ENCODE measurements at places on chromosomes 6 and 20.

DNA sequence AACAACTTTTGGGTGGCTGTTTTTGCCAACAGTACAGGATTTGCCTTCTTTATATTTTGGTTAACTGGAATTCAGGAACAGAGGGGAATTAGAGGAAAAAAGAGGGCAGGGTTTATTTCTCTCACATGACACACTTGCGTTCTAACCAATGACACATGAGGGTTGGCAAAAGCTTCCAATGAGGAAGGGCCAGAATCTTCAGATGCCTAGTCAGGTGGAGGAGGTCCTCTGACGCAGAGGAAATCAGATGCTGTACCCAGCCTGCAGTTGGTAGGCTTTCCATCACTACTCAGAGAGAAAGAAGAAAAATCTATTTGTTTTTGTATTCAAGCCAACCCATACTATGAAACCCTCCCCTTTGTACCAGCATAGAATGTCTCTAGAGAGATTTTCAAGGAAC is 20.8 kb downstream of the TM9SF4 start:
- ATAC-seq = no peak

- ATAC-seq = peak; percentile 76
Observed at GRCh38 chr6:27502508-27503435, 29.9 kb upstream of the ZNF184 start.

- ATAC-seq = no peak
Observed at GRCh38 chr6:75751443-75751842, 2.4 kb downstream of the MYO6 start.

DNA sequence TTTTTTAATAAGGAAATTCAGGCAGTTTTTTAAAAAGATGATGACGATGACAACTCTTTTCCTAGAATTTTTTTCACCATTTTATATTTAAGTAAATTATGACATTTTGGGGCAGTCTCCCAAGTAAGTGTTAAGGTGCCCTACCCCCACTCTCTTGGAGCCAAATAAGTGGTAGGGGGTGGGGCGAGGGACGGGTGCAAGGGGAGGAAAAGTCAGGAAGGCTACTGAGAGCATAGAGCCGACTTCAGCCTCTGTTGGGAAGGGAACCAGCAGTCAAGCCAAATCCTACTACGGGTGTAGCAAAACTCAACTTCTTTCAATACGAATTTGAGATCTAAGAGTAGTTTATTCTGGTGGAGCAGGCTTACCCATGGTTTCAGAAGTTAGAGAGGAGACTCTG is 54.4 kb downstream of the KIZ start:
- ATAC-seq = no peak

GRCh38 chr6:144878577-144878976 is 593.4 kb downstream of the UTRN start:
- ATAC-seq = no peak

DNA sequence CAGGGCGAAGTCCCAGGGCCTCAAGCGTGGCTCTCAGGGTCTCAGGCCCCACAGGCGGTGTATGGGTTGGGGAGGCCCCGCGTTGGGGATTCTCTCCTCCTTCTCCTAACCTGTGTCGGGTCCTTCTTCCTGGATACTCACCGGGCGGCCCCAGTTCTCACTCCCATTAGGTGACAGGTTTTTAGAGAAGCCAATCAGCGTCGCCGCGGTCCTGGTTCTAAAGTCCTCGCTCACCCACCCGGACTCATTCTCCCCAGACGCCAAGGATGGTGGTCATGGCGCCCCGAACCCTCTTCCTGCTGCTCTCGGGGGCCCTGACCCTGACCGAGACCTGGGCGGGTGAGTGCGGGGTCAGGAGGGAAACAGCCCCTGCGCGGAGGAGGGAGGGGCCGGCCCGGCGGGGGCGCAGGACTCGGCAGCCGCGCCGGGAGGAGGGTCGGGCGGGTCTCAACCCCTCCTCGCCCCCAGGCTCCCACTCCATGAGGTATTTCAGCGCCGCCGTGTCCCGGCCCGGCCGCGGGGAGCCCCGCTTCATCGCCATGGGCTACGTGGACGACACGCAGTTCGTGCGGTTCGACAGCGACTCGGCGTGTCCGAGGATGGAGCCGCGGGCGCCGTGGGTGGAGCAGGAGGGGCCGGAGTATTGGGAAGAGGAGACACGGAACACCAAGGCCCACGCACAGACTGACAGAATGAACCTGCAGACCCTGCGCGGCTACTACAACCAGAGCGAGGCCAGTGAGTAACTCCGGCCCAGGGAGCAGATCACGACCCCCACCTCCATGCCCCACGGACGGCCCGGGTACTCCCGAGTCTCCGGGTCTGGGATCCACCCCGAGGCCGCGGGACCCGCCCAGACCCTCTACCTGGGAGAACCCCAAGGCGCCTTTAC is at the start of gene HLA-G:
HLA-G (plus strand) TSS at position 247 of the 892 bp plus-strand sequence; CDS start at position 267, 20 bp downstream.
- no peak for ATAC-seq

DNA sequence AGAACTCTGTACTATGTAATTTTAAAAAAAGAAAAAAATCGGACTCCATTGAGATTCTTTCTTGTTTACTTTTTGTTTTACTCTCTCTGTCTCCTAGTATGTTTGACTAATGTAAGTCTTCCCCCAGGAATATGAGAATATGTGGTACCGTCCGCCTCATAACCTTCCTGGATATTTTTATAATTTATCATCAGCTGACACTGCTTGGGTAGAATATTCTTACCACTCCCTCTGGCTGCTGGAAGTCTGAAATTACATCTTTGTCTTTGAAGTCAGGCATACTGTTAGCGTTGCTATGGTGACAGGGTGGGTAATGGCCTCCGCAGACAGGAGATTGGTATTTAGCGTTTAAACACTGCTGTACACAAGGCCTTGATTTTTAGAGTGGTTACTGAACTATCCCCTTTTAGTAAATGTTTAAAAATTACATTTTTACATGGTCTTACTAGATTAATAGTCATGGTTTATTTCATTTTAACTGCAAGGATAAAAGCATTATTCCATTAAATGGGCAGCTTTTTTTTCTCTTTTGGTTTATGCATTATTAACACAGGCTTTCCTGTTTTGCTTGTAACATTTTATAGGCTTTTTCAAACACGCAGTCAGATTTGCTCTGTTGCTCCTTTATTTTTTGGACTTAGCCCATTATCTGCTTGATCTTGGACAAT is 176.4 kb downstream of the ARID1B start:
- ATAC-seq = no peak

GRCh38 chr20:42313704-42314103 is 695.5 kb upstream of the CHD6 start:
- peak; percentile 31 for ATAC-seq

GRCh38 chr6:4351520-4352321 is 216.3 kb upstream of the ECI2 start:
- ATAC-seq = no peak

GRCh38 chr6:30829639-30830255 is 54.6 kb upstream of the DDR1 start:
- ATAC-seq = no peak

DNA sequence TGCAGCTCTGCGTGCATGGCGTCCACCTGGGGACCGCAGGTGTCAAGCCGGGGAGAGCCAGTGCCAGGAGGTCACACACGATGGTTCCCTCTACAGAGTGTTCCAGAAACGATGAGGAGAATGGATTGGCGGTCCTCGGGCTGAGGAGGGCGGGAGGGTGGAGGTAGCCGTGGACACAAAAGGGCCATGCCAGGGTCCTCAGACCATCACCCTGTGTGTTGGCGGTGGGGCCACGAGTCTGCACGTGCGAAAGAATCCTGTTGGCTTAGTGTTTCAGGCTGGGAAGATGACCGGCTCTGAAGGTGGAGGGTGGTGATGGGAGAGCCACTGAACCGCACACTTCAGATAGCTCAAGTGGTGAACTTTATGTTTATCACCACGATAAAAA is 13.7 kb downstream of the HRH3 start:
- ATAC-seq = no peak
